ENCODE measurements at places on chromosomes 7 and 10. TPM values are rescaled to one million over a fixed set of nuclear protein-coding genes. Genes with fewer than 3 reads are reported as not detected.

GRCh38 chr10:15035385-15036301, 8.1 kb upstream of the OLAH start:
- peak; percentile 81 for DNase-seq

DNA sequence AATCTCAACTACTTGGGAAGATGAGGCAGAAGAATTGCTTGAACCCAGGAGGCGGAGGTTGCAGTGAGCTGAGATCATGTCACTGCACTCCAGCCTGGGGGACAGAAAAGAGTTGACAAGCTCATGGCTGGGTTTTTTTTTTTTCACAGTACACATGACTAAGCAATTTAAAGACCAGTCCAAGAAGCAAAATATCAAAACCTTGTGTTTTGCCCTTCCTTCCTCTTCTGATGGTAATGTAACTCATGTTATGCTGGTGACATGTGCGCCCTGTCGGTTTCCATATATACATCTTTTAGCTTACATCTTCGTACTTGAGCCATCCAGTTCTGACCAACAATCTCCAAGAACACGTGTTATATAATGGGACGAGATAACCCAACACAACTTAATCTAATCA, 237.7 kb upstream of the PLXDC2 start:
- no peak for DNase-seq

DNA sequence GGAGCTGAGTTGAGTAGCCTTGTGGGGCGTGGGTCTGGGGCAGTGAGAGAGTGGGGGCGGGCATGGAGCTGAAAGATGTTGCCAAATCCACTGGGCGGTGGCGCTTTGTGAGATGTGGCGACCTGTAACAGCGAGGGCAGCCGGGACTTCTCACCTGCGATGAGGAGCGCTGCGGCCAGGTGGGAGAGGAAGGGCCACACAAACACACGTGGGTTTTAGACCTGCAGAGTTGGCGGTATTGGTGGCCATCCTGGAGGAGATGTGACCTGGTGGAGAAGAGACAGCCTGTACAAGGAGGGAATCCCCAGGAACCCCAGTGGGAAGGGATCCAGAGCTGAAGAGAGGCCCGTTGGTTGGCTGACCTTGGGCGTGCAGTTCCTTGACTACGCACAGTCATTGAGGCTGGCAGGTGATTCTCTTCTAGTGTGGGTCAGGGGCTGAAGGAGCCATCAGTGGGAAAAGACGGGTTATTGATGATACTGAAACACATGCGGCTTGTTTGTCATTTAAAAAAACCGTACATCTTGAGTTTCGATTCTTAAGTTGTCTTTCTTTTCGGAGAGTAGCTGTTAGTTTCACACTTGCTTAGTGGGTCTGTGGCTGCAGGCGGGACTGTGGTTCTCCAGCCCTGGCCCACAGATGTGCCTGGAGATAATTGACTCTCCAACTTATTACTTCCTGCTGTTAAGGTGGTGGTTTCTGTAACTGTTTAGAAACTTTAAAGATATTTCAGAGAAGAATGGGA, 2.4 kb downstream of the CHST12 start:
- DNase-seq = no peak

The VSTM4 gene
- total RNA-seq = 0.29 TPM

GRCh38 chr7:21134631-21135030, 293.3 kb upstream of the SP4 start:
- DNase-seq = no peak

DNA sequence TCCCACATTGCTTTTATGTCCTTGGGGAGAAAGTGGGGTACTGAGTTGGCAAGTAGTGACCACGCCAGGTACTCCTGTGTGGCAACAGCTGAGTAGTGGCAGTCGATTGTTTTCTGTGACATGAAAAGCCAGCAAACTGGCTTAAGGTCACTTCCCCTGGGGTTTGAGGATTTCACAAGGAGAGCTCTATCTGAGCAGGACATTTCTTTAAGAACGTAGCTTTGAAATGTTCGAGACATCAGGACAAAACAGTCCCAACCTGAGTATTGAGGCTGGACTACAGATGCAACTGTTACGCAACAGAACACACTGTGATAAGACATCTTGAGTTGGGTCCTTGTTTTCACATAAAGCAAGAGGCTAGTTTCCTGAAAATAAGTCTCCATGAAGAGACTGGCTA, 146.7 kb upstream of the KLF14 start:
- DNase-seq = no peak

The CYP3A4 gene
- not detected for total RNA-seq

GRCh38 chr7:24764011-24764410, 6.7 kb upstream of the GSDME start:
- DNase-seq = no peak

- DNase-seq = peak; percentile 19
Observed at GRCh38 chr10:130160775-130161174, 24.6 kb downstream of the GLRX3 start.

- DNase-seq = no peak
Observed at GRCh38 chr10:80356563-80356988, at the start of the genes DYDC1 and DYDC2. Gene DYDC1 (minus strand): TSS chr10:80356755. CDS start chr10:80352601, 4,154 bp downstream. Gene DYDC2 (plus strand): TSS chr10:80356781. CDS start chr10:80362444, 5,663 bp downstream.

DNA sequence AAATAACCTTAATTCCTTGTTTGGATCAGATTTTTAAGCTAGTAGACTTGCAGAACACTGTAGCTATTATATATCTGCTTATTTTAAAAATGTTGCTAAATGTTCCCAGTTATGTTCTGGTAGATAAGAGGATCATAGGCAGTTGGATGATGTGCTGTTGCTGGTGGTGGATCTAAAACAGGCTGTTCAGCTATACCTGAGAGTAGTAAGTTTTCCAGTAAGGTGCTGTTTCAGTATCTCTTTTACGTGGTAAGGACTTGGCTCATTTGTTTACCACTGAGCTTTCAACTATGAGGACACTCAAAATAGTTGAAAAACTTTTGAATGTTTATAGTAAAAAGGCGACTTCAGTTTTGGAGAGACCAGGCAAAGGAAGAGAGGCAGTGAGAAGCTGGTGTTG, 180.9 kb downstream of the CDK14 start:
- no peak for DNase-seq

The LEP gene
- total RNA-seq = not detected

DNA sequence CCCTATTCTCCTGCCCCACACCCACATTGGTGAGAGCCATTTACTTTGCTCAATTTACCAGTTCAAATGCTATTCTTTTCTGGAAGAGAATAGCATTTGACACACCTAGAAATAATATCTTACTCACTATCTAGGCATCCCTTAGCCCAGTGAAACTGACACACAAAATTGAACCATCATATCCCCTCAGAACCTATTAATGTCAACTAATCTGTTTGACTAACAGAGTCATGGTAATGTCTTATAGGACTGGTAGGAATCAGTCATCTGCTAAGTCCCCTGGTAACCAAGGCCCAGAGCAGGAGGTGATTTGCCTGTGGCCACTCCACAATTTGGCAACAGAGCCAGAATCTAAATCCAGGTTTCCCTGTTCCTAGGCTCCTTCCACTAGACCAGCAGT, 63.3 kb downstream of the PPP1R3C start:
- DNase-seq = no peak

The UCN3 gene
- total RNA-seq = not detected

- DNase-seq = no peak
Observed at GRCh38 chr7:130990178-130990832, 256.3 kb upstream of the KLF14 start.

The SGPL1 gene
- total RNA-seq = 29.7 TPM

GRCh38 chr7:107978815-107979408, 24.0 kb downstream of the LAMB1 start:
- DNase-seq = no peak

DNA sequence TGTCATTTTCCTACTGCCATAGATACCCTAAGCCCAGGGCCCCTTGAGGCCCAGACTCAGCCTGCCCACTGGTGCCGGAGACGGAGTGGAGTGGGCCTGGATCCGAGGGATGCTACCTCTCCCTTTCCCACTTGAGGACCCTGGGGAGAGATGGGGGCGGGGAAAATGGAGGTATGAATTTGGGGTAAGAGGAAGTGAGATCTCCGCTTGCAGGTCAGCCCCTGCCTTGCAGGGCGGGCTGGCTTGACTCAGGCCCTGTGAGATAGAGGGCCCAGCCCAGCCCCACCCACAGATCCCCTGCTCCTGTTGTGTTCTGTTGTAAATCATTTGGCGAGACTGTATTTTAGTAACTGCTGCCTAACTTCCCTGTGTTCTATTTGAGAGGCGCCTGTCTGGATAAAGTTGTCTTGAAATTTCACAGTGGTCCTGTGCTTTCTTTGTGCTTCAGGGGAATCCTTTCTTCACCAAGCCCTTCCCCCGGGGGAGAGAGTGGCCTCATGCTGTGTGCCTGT, 13.2 kb downstream of the YKT6 start:
- DNase-seq = no peak

The FRAT1 gene
- total RNA-seq = 1.6 TPM

DNA sequence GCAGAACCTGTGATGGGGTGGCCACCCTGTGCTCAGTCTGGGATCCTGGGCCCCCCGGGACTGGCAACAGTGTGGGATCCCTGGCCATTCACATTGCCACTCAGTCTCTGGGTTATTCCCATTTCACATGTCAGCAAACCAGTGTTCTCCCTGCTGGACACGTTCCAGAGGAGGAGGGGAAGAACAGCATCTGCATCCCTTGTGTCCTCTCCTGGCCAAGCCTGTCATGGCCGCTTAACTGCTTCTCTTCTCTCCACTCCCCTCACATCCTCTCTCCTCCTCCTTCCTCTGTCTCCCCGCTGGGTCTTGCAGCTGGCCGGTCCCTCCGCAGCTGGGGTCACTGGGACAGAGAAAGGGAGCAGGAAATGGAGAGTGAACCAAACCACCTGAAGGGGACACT, 74.4 kb downstream of the C10orf105 start:
- DNase-seq = no peak

DNA sequence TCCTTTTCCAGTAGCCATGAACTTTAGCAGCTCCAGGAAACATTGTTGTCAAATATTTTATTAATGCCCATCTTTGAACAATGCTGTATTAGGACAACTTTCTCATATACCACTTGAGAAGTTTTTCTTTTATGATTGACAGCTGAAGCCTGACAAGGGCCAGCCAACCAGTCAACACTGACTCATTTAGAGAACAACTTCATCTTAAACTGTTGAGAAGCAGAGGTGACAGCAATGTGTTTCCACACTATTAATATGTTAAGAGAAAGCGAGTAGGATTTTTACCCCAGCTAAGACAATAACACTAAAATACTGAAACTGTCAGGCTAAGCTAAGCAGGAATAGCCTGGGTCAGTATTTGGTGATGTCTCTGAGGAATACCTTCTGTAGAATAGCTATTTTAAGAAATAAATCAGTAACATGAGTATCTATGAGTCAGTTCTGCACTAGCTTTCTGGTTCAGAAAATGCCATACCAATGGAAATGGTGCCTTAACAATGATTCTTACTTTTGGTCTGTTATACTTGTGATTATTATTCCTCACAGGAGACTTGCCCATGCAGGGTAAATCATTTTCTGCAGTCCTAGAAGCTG, 168.8 kb upstream of the POT1 start:
- no peak for DNase-seq

DNA sequence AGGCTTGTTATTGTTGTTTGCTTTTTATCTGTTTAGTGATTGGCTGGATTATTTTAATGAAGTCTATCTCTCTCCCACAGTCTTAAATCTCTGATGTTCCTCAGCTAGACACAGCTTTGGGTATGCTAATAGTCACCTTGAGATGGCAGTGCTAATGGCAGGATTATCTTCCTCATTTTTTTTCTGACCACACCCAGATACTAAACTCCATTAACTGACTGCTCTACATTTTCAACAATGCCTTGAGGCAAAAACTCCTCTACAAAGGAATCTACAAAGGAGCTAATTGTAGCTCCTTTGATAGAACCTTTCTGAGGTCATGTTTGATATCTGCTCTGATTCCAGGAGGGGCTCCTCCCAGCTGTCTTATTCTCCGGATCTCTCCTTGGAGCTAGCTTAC, 122.6 kb downstream of the HBP1 start:
- no peak for DNase-seq

The TAS2R3 gene
- total RNA-seq = 0.08 TPM

DNA sequence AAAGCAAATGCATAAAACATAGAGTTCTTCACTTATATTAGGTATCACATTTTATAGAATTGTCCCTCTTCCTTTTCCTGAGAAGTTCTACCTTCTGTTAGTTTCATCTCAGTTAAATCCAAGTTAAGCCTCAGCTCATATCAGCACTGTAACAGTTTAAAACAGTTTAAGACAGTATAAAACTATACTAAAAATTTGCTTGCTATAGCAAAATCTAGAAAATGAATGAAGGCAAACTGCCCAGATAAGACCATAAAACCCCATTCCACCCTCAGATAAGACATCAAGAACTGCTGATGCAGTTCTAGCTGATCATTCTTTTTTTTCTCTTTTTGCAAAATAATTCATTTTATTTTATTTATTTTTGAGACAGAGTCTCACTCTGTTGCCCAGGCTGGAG, 177.2 kb downstream of the RNF133 start:
- no peak for DNase-seq

DNA sequence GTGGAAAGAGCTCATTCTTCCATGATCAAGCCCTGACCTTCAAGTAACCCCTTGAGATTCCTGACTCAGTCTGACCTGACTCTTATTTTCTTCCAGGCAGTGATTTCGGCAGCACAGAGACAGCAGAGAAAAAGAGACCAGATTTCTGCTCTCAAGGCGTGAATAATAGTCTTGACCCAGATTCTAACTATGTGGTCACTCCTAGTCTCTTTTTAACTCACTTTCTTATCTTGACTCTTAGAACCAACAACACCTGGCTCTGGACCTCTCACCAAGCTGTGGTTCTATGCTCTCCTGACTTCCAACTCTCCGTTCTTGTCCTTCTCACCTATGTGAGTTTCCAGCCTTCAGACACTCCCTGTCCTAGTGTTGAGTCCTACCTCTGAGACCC, 36.9 kb upstream of the KDM7A start:
- no peak for DNase-seq

- no peak for DNase-seq
Observed at GRCh38 chr7:17668122-17668521, 272.2 kb downstream of the SNX13 start.

The UNCX gene
- total RNA-seq = not detected

The RPEL1 gene
- 0.08 TPM for total RNA-seq

DNA sequence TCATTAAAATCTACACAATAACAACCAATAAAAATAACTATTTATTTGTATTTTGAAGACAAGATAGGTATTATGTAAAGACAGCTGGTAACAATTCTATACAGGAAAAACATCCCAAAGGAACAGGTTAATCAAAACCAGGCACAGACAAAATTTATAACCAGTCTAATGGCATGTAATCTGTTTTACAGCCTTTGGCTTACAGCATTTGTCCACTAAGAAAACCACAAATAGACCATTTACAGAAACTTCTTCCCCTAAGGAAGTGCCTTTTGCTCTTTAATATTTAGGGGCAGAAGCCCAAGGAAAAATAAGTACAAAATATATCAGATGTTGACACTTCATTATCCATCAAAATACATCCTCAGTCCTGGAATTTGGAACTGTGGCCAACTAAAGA, 65.0 kb downstream of the SVIL start:
- no peak for DNase-seq

GRCh38 chr10:6465437-6465836, 114.6 kb downstream of the PRKCQ start:
- DNase-seq = no peak

DNA sequence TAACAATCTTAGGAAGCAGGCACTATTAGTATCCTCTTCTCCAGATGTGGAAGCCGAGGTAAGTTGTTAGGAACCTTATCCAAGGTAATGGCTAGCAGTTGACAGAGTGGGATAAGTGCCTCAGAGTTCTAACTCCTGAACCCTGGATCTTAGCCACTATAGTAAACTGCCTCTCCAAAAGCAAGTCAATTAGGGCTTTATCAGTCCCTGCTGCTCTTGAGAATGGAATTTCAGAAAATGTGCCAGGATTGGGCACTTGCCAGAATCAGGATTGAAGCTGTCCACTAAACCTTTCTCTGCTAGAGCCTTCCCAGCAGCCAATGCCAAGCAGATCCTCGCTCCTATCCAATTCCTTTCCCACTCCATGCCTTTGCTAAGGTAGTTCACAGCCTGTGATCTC, 777.5 kb upstream of the POM121L12 start:
- no peak for DNase-seq

The OR6B1 gene
- total RNA-seq = not detected

Data from H4 (cell line).